ENCODE measurements at places on chromosomes 4 and X. TPM values are rescaled to one million over a fixed set of nuclear protein-coding genes. Genes with fewer than 3 reads are reported as not detected.

GRCh38 chrX:148070504-148070877 is 89.4 kb downstream of the FMR1NB start:
- DNase-seq: no peak

DNA sequence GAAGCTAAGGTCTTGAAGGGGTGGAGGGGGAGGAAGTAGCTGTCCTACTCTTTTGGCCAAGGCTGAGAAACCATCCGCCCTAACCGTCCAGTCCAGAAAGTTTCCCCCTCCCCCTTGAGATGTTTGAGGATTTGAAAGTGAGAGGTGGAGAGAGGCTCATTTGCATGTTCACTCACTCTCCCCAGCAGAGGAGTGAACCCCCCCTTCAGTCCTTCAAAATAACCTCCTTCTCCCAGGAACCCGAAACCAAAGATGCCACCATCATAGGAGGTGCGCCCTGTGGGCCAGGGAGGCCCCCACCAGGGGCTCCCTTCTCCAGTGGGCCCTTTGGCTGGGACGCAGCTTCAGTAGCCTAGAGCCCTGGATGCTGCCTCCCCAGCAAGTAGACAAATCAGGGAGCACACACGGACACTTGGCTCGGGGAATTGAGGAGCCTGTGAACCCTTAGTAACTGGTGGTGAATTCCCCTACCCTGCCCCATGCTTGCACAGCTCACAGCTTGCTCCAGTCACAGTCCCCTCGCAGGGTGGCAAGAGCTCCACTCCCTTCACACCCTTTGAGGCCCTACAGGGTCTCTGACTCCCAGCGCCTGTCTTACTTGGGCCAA is 25.6 kb downstream of the ELF4 start:
- no peak for DNase-seq

DNA sequence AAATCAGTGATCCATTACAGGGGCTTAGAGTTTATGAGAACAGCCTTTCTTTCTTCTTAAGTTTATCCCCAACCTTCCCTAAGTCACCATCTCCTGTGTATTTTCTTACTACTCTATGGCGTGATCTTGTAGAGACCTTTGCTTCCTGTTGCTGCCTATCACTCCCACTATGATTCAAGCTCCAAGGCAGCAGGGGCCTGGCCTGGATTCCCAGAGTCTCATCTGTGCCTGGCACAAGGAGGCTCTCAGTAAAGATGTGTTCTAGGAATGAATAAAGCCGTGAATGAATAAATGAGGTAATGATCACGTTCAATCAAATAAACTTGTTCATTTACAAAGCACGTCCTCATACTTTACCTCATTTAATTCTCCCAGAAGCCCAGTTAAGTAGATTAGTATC is 45.4 kb downstream of the CC2D2A start:
- no peak for DNase-seq

Gene MAGEB2
- total RNA-seq: not detected

Gene MAGEA12
- not detected for total RNA-seq

- DNase-seq: peak; percentile 85
Measured at GRCh38 chr4:40309250-40309774, 25.8 kb upstream of the CHRNA9 start.

Gene AREG
- 2.1 TPM for total RNA-seq

- DNase-seq: no peak
Measured at GRCh38 chrX:150663073-150663472, 30.1 kb upstream of the MTMR1 start.

DNA sequence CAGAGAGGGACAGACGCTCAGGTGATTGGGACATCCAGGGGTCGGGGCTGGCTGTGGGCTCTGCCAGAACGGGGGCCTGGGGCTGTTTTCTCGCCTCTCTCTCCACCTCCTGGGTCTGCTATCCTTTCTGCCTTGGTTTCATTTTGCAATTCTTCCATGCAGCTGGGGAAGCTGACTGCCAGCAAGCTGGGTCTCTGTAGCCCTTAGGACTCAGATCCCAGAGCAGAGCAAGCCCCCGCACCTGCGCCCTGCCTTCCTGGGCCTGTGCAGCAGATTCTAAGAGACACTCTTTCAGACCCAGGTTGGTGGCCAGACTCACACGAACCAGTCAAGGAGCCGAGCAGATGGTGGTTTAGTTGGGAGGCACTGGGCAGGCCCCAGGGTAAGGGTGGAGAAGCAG is 59.1 kb upstream of the GRPEL1 start:
- DNase-seq: no peak

- no peak for DNase-seq
Measured at GRCh38 chr4:128323401-128323800, 35.8 kb upstream of the PGRMC2 start.

DNA sequence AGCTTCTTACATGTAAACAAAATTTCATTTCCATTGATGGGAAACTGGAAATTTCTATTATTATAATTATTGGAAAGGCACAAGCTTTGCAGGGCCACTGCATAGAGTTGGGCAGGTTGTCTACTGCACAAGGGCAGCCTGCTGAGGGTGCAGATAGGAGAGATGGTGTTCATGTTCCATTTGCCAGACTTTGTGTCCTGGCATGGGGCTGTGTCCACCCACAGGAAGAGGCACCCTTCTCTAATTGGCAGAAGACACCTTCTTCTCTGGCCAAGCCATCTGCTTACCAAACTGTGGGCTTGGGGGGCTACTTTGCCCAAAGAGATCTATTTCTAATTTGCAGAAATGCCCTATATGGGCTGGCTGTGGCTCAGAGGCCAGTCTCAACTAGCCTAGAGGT is 140.7 kb downstream of the GATB start:
- no peak for DNase-seq

- DNase-seq: no peak
Measured at GRCh38 chr4:156774422-156774821, 197.2 kb downstream of the PDGFC start.

DNA sequence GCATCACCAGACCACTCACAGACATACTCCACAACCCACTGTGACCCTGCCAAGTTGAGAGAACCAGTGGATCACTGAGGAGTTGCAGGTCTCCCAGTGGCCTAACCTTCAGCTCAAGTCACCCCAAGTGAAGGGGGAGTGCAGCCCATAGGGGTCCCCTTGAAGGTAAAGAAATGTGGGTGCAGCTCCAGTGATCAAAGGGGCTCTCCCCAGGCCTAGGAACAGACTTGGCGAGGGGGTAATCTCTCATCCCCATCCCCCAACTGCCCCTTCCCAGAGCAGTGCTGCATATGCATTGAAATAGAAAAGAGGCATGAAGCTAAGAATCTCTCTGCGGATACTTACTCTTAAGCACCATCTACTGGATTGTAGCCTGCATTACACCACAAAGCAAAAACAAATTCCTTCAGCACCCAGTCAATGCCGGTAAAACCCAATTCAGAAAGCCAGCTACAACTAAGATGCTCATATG is 27.0 kb downstream of the MAGEE1 start:
- DNase-seq: no peak

DNA sequence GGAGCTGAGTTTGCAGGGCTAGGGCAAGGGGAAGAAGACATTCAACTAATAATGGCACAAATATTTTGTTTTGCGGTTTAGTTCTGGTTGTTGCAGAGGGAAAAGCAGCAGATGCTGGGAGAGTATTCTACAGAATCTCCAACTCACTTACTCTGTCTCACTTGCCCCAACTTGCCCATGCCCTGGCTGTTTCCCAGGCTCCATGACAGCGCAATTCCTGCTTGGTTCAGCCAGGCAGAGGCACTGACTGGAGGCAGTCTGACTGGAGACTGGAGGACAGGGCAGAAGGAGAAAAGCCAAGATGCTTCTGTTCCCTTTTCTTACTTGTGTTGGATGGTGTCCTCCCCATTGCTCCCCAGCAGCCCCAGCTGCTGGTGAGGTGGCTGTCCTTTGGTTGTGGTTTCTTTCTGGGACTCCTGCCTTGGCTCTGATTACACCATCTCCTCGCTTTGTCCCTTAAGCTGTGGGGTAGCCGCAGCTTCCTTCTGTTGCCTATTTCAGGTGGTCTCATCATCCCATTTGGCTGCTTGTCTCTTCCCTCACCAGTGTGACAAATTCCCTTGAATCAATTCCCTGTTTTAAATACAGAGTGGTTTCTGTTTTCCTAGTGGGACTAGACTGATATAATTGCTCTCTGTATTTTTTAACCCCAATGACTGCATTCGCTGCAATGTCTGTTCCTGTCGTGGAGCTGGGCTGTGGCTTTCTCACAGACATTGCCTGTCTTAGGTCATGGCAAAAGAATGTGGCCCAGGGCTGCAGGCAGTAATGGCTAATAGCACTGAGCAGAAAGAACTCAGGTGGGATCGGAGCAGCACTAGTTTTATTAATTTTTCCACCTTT is 24.2 kb upstream of the RASL11B start:
- no peak for DNase-seq

Gene CYBB
- total RNA-seq: 0.06 TPM

DNA sequence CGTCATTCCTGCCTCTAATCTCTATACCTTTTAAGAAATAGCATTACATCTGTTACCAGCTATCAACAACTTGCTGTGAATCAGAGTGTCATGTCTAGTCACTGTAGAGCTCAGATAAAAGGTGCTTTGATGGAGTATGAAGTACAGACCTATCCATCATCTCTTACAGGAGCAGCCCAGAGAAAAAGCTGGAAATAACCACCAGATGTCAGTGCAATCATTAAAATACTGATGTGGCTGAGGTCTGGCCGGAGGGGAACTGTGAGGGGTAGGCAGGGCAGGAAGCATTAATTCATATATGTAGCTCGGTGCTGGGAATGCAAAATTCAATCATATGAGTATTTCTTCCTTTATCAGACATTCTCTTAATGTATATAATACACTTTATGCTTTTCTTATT is 100.6 kb downstream of the AKAP4 start:
- DNase-seq: no peak

Gene XAGE5
- not detected for total RNA-seq

DNA sequence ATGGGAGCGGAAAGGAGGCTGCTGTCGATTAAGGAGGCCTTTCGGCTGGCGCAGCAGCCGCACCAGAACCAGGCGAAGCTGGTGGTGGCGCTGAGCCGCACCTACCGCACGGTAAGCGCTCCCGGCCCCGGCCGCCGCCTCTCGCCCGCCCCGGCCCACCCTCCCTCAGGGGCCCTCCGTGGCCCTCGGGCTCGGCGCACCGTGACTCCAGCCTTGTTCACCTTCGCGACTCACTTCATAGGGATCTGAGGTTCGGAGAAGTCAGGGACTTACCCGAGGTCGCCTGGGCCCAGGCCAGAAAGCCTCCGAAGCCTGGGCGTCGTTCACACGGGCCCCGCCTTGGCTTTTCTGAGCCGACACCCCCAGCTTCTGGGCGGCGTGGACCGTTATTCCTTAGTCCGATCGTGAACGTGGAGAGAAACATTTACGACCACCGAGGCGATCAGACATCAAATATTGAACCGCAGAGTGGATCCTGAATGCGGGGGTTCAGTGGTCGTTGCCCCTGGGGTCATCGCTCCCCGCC is 362 bp downstream of the NCAPG start:
- DNase-seq: no peak

Gene ATP2B3
- total RNA-seq: not detected

DNA sequence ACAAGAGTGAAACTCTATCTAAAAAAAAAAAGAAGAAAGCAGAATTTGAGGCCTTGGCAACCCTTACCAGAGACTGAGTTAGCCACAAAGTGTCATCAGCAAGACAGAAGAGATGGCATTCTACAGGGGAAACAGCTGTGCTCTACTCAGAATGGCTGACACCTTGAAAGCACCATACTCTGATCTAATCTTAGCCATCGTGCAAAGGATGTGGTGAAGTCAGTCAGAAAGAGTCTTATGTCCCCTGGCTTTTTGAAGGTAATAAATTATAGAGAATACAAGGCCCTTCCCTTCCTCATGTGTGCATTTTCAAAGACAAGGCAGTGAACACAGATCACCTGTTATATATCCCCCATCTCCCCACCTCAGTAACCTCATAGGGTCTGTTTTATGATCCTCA is 13.2 kb downstream of the CLNK start:
- no peak for DNase-seq

GRCh38 chr4:6177587-6178197 is 22.7 kb downstream of the JAKMIP1 start:
- DNase-seq: peak; percentile 26

- no peak for DNase-seq
Measured at GRCh38 chr4:62881901-62882300, 1527.3 kb downstream of the TECRL start.

DNA sequence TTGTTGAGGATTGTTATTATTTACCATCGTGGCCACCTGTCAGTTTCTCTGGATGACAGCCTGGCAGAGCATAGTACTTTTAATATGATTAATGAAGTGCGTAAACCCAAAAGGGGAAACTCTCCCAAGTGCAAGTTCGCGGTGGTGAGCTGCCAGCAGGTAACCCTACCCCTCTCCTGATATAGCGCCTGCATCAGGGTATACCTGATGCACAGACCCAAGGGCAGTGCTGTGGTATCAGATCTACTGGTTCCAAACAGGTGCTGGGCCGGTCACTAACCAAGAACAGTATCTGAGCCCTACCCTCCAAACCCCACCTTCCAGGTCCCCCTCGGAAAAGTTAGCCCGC is 1.6 kb downstream of the RNF150 start:
- no peak for DNase-seq

Gene NPY2R
- not detected for total RNA-seq

Gene RBMXL3
- total RNA-seq: not detected

DNA sequence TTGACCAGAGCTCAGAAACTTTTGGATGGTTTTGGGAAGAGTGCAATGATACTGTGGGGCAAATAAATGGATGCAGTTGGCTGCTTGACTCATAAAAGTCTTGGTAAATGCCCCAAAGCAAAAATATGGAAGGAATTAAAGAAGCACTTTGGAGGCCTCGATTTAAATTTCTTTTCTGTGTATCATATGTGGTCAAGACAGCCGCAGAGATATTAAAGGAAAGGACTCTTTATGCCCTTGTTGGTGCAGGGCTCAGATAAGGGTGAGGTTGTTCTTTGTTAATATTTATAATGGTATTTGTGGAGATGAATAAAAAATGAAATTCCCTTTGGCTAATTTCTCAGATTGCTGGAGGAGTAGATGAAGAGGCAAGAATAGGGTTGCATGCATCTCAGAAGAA is 90.2 kb downstream of the NHS start:
- DNase-seq: no peak

- no peak for DNase-seq
Measured at GRCh38 chr4:173037242-173037641, 131.4 kb upstream of the GALNT7 start.

Gene PDGFC
- total RNA-seq: not detected

Gene DSPP
- total RNA-seq: not detected

Gene RASL11B
- 0.14 TPM for total RNA-seq

Gene FHDC1
- total RNA-seq: 0.16 TPM

- no peak for DNase-seq
Measured at GRCh38 chrX:19512961-19513360, 2.3 kb downstream of the MAP3K15 start.

Gene MUC7
- total RNA-seq: not detected

DNA sequence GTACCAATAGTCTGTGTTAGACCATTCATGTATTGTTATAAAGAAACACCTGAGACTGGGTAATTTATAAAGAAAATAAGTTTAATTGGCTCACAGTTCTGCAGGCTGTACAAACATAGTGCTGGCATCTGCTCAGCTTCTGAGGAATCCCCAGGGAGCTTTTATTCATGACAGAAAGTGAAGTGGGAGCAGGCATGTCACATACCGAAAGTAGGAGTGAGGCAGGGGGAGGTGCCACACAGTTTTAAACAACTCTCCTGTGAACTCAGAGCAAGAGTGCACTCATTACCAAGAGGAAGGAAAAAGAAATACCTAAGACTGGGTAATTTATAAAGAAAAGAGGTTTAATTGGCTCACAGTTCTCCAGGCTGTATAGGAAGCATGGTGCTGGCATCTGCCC is 591.2 kb downstream of the PPP4R3C start:
- DNase-seq: no peak
